ENCODE measurements at places on chromosomes 2 and 18.

GRCh38 chr18:46759890-46760289, 3.0 kb upstream of the ST8SIA5 start:
- DNase-seq = no peak

- no peak for DNase-seq
These were observed 2.6 kb upstream of the TMEFF2 start for GRCh38 chr2:192197357-192197756.

DNA sequence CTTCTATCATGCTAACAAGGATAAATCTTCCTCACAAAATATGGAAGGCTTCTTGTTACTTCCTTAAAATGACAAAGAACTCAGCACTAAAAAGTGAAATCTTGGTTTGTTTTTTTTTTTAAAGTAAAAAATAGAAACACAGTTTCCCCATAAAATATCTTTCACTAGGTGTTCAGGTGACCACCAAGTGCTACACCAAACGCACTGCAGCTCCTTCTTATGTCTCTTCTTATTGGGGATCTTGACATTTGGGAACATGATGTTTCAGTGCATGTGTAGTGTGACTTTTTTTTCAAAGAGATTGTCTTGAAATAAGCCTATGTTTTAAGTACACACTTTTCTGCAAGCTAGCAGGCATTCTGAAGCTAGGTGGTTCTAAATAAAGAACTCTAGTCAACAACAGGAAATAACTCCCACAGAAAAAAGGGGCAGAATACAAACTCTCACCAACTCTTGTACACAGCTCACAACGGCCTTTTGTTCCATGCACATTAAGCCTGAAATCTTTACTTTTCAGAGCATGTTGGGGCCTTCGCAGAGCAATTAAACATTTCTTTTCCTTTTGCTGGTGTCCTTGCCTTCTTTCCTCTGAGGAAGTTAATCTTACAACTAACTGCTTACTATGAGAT, 13.2 kb upstream of the SERTAD2 start:
- peak; percentile 47 for DNase-seq

- peak; percentile 18 for DNase-seq
These were observed 19.3 kb downstream of the ST6GAL2 start for GRCh38 chr2:106866641-106867040.

DNA sequence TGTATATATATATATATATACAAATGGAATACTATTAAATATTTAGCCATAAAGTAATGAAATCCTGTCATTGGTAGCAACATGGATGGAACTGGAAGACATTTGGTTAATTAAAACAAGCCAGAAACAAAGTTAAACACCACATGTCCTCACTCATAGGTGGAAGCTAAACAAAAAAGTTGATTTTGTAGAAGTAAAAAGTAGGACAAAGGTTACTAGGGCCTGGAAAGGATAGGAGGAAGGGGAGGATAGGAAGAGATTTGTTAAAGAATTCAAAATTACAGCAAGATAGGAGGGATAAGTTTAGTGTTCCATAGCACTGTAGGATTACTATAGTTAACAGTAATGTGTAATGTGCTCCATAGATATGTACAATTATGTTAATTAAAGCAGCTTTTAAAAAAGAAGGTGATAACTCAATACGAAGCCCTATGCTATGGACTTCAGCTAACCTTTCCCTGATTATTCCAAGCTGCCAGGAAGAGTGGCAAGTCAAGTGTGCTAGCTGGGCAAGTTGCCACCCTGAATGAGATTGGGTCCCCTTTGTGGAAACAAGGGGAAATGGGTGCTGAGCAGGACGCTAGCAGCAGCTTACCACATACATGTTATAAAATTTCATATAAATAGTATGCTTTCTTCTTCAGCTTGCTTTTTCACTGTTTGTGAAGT, 12.3 kb downstream of the MERTK start:
- no peak for DNase-seq

GRCh38 chr2:158808426-158808825, 13.3 kb downstream of the DAPL1 start:
- DNase-seq = no peak

DNA sequence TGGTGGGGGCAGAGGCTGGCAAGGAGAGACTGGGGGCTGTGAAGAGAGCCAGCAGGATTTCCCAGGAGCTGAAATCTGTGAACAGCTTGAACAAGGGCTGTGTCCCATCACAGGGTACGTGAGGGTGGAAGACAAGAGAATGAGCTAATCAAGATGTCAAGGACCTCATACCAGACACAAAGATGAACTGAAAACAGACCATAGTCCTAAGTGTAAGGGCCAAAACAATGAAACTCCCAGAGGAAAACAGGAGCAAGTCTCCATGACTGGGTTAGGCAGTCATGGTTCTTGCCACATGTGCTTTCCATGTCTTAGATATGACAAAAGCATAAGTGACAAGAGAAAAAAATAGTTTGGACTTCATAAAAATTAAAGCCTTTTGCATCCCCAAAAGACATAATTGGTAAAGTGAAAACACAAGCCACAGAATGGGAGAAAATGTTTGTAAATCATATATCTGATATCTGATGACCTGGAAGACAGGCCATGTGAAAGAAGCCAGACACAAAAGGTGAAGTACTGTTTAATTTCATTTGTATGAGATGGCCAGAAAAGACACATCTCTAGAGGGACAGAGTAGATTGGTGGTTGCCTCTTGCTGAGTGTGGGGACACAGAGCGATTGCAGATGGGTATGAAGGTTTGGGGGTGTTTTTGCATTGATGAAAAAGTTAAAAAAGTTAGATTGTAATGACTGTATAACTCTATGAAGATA, 67.6 kb downstream of the FHOD3 start:
- no peak for DNase-seq

- peak; percentile 65 for DNase-seq
These were observed 573.5 kb upstream of the CNTNAP5 start for GRCh38 chr2:123451542-123451941.

DNA sequence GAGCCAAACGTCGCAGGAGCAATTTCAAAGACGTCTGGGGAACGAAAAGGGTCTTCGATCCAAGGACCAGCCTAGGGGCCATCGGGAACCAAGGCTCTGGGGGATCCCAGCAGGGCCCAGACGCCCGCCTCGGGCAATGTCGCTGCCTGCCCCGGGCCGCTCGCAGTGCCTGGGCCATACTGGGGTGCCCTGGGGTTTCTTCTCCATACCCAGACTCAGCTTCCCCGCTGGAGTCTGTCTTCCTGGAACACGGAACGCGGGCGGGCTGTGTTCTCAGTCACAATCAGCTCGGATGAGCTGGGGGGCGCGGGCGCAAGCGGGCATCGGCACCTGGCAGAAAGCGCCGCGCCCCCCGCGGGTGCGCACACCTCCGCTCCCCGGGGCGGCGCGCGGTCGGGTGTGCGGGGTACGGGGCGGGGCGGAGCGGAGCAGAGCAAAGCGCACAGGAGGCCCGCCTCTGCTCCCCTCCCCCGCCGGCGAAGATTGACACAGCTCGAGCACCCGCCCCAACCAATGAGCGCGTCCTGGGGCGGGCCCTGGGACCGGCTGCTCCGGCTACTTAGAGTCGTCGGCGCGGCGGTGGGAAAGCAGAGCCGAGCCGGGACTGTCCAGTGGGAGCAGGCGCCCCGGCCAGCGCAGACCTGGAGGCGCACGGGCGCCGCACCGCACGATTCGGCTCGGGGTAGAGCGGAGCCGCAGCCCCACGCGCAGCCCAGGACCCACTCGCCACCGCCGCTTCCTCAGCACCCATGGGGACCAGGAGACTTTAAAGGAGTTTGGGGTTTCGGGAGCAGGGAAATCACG, at the start of gene LRATD1:
Gene LRATD1, plus strand, starts transcription at position 585 of the 804 bp plus-strand sequence. CDS start 1,263 bp downstream, outside the sequence.
- peak; percentile 15 for DNase-seq

DNA sequence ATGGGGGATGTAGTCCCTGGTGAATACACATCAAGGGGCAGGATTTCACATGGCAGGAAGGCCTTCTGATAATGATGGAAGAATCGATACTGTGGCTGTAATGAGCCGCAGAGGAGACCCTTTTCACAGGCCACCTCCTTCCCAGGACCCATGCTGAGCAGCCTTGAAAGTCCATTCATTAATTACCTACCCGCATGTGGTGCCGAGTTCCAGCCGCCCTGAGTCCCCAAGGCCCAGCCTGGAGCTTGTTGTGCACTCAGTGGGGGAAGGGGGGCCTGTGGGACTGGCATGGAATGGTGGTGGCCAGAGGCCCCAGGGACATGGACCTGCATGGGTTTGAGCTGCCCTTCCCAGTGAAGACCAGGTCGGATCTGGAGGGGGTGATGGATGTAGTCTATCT, 25.5 kb downstream of the ASB18 start:
- no peak for DNase-seq

DNA sequence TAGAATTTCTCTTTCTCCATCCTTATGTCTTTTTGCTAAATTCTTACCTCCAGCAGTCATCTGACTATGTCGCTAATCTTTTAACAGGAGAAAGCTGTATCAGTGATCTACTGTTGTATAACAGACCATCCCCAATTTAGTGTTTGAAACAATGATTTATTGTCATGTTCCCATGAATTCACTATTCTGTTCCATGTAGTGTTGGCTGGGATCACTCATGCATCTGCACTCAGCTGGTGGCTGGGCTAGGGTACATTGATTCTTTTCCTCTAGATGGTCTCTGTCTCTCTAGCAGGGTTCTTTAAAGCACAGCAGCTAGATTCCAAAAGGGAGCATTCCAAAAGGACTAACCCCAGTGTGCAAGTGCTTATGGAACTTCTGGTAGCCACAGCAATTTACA, 184.2 kb upstream of the FANCL start:
- no peak for DNase-seq

DNA sequence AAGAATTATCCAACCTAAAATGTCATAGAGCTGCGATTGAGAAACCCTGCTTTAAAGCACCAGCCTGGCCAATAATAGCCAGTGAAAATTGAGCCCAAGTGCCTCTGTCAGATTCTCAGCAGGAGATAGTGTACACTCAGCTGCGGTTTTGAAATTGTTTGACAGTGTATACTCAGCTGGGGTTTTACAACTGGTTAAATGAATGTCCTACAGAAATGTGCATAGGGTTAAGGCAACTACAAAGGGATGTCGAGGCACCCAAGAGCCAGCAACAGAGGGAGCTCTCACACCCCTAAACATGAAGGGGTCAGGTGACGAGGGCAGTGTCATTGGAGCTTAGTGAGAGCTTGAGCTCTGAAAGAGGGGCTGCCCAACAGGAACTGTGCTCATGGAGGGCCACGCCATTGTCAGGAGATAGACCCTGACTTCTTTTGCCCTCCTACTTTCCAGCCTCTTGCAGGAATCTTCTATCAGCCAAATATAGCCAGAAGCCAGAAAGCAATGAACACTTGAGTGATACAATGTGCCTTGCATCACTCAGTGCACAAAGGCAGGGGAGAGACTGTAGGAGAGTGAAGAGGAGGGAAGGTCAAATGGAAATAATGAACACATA, 15.1 kb downstream of the ACTG2 start:
- DNase-seq = peak; percentile 34

DNA sequence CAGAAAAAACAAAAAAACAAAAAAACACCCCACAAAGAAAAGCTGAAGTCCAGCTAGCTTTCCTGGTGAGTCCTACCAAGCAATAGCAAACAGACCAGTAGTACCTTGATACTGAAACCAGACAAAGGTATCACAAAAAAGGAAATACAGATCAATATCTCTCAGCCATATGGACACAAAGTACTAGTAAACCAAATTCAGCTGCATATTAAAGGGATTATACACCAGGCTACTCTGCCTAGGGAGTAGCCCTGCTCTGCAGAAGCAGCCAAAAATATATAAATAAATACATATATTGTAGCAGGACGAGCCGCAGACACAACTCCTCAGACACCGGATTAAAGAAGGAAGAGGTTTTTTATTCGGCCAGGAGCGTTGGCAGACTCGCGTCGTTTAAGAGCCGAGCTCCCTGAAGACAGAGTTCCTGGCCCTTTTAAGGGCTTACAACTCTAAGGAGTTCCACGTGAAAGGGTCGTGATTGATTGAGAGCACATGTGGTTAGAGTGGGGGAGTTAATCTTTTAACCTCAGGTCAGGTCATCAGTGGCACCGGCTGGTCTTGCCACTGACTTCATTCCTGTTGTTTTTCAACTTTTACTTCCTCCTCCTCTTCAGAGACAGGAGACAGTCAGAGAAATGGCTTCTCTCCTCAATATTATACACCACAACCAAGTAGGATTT, 38.4 kb upstream of the DTNB start:
- DNase-seq = no peak
